Astrocyte (in vitro differentiated cells and primary cell): ENCODE measurements at places on chromosomes 5 and 9. TPM values are rescaled to one million over a fixed set of nuclear protein-coding genes. Genes with fewer than 3 reads are reported as not detected.
A peak's percentile ranks its signal among the peaks of the same experiment; 100 is the strongest.

GRCh38 chr5:136814619-136815378 lies 449.5 kb upstream of the TRPC7 start:
- peak; percentile 84 for DNase-seq

GRCh38 chr9:136535070-136535469 lies 10.8 kb downstream of the NOTCH1 start:
- no peak for DNase-seq

UGCG gene
- total RNA-seq = 130 and 166 TPM in 2 replicates

SV2C gene
- 0.05 TPM in 2 replicates for total RNA-seq

ZNF883 gene
- total RNA-seq = 1.3 and 1.9 TPM in 2 replicates
